Naive thymus-derived CD8-positive, alpha-beta T cell (primary cell): ENCODE measurements at places on chromosomes 5 and 9. TPM values are rescaled to one million over a fixed set of nuclear protein-coding genes. Genes with fewer than 3 reads are reported as not detected.

The IL13 gene
- polyA plus RNA-seq = not detected

The FOXD4L4 gene
- polyA plus RNA-seq = not detected

The C5orf58 gene
- 0.76 TPM for polyA plus RNA-seq

The CDKN2B gene
- 0.31 TPM for polyA plus RNA-seq

The GABRA6 gene
- not detected for polyA plus RNA-seq

The MPDZ gene
- polyA plus RNA-seq = not detected
